ENCODE measurements at places on chromosomes 2 and 18. TPM values are rescaled to one million over a fixed set of nuclear protein-coding genes. Genes with fewer than 3 reads are reported as not detected.

DNA sequence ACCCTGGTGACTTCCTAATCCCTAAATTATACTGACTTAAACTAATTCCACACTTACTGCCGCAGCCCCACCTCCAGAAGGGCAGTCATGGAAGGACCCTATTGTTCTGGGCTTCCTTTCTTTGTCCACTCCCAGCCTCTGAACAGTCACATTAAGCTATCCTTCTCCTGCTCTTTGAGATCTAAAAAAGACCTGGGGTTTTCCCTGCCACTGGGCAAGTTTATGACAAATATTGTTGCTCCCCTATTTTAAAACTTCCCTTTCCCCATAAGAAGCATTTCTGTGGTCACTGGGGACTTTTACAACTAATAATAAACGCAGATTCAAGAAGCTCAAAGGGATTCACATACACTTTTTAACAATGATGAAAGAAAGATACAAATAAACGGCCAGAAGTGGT lies 47.2 kb upstream of the XPO1 start:
- no peak overlapping the region for H3K27ac ChIP-seq
- DNase-seq, result no peak
- no peaks in the 10 kb centered on the region for H3K27me3 ChIP-seq
- H3K4me1 ChIP-seq, result no peaks in the 10 kb centered on the region
- peaks cover 4% of the 10 kb centered on the region for H3K36me3 ChIP-seq

HOXD11 gene
- not detected for total RNA-seq

INHBB gene
- not detected for total RNA-seq

DNA sequence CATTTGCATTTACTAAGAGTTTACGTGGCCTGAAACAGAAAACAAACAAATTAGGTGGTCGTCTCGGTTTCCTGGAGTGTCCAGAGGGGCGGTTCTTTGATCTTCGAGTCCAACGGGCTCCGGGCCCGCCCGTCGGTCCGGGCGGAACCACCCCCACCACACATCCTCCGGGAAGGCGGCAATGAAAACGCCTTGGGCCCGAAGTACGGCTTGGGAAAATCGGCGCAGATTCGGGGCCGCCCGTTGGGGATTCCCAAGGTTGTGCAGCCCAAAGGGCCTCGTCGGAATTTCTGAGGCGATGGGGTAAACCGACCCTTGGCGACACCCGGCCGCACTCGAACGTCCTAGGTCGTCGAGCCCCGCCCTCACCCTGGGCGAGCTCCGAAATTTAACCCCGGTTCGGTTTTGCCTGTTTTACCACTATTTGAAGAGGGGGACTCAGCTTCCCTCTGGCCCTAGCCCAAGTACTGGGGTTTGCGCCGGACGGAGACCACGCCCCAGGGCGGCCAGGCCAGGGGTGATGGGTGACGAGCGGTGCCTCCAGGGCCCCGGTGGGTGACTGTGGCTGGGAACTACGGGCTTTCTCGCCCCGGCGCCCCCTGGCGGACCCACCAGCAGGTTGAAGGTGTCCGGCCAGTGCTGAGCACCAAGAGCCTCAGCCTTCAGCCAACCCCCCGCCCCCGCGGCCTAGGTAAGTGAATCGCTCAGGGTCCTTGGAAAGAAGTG lies 1.9 kb upstream of the CFAP53 start:
- peaks cover 20% of the 10 kb centered on the region for H3K4me1 ChIP-seq
- peak overlapping the region; percentile 74 for H3K27ac ChIP-seq
- peak; percentile 63 for DNase-seq
- peaks cover 4% of the 10 kb centered on the region for H3K36me3 ChIP-seq
- peak overlapping the region; percentile 92 for H3K4me3 ChIP-seq

DNA sequence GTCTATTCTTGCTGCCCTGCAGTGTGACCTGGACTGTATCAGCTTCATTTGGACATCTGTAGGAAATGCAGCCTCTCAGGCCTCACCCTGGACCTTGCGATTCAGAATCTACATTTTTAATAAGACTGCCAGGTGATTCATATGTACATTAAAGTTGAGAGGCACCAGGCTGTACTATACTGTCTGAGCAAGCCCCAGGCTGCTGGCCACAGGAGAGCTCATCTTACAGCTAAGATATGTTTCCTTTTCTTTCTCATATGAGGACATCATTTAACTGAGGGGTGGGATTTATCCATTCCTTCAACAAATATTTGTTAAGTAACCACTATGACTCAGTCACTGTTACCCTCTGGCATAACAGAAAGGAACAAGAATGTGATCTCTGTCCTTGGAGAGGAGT lies 78.2 kb upstream of the GCFC2 start:
- peaks cover 3% of the 10 kb centered on the region for H3K4me1 ChIP-seq
- no peak overlapping the region for H3K4me3 ChIP-seq
- no peak overlapping the region for H3K27ac ChIP-seq
- DNase-seq, result no peak

DNA sequence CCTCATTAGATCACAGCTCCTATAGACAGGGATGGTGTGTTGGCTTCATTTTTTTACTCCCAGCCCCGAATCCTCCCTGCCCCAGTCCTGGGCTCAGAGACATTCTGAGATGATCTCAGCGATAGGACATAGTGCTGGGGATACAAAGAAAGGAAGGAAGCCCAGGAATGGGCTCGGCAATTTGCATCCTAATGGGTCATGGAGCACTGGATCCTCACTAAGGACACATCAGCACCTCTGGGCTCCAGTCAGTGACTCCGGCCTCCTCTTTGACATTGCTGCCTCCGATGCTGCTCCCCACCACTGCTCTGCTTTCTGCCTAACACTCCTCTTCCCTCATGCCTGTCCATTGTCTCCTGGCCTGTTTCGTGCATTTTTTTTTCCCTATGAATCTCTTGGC lies 489.1 kb downstream of the STK39 start:
- no peaks in the 10 kb centered on the region for H3K4me1 ChIP-seq
- no peak overlapping the region for H3K27ac ChIP-seq
- DNase-seq, result no peak

Data from T-helper 17 cell (primary cell).